ENCODE measurements at places on chromosomes 5 and 9.

- no peak for DNase-seq
These were observed 15.9 kb downstream of the ABHD17B start for GRCh38 chr9:71895117-71895516.

DNA sequence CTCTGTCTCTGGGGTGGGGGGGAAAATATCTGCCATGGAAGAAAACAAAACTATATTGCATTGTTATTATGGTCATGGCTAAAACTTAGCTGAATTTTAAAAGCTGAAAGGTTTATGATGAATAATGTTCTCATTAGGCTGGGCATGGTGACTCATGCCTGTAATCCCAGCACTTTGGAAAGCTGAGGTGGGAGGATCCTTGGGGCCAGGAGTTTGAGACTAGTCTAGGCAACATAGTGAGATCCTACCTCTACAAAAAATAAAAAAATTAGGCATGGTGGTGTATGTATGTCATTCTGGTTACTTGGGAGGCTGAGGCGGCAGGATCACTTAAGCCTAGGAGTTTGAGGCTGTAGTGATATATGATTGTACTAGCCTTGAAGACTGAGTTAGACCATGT lies 44.5 kb downstream of the IPO11 start:
- no peak for DNase-seq

- DNase-seq: no peak
These were observed 2.7 kb upstream of the ANP32B start for GRCh38 chr9:97980479-97980803.

DNA sequence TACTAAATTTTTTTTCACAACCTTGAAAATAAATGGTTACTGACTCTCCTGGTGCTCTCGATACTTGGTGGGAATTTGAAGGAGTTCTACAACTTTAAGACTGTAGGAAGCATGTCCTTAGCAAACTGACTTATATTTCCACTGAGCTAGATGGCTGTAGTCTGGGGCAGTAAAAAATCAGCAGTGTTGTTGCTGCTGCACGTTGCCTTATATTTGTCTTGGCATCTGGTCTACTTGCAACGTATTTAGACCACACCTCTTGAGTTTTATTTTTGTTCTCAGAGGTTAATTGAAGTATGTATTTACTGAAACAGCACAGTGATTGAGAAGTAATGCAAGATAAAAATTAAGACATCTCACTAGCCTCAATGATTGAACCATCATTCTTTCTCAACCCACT lies 76.3 kb downstream of the ERMP1 start:
- no peak for DNase-seq

- no peak for DNase-seq
These were observed 28.0 kb upstream of the IRX2 start for GRCh38 chr5:2779459-2779858.

GRCh38 chr5:1743769-1744085 lies 55.9 kb downstream of the MRPL36 start:
- DNase-seq: no peak
